ENCODE measurements at places on chromosomes 7 and 10.

- DNase-seq: no peak
Observed at GRCh38 chr7:76234931-76235441, 33.3 kb downstream of the SRRM3 start.

DNA sequence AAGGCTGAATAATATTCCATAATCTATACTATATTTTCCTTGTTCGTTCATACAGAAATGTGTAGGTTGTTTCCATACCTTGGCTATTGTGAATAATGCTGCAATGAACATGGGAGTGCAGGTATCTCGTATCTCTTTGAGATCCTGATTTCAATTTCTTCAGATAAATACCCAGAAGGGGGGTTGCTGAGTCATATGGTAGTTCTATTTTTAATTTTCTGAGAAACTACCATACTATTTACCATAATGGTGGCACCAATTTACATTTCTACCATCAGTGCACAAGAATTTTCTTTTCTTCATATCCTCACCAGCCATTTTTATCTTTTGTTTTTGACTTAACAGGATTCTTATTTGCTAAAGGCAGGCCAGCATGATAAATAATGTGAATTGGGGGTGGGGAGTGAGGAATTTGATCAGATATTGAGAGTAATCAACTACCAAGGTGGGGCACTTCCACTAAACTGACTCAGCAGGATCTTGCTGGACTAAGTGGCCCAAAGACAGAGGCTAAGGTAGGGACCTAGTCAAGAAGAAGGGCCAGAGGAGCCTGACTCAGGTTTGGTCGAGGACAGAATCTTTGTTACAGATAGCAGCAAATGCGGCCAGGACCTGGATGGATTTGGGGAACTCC lies 21.5 kb upstream of the CCSER2 start:
- no peak for DNase-seq

DNA sequence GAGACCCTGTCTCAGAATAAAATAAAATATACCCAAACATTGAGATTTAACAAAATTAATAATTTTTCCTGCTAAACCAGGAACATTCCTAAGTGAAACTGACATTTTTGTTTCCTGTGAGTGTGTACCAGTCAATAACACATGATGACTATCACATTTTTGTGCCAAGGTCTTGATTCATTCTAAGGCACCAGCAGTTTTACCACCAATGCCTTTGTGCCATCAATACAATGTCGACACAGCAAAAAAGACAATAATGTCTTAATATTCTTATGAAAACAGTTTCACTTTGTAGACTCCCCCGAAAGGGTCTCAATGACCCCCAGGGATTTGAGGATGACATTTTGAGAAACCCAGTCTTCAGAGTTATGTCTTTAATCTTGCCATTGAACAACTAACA lies 7.2 kb upstream of the CADPS2 start:
- DNase-seq: no peak

GRCh38 chr10:125004571-125005311 lies 62.8 kb downstream of the ZRANB1 start:
- peak; percentile 89 for DNase-seq

DNA sequence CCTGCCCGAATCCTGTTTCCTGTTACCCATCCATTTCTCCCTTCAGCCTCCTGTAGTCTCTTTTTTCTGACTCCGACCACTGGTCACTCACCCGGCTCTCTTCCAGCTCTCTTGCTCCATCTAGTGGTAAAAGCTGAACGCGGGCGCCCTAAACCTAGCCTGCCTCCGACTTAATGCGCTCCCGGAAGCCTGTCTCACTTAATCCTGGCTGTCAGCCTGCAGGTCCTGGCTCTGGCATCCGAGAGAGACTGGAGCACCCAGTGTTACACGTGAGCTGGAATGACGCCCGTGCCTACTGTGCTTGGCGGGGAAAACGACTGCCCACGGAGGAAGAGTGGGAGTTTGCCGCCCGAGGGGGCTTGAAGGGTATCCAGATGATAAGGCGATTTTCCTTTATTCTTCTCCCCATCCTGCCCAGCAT lies 10.3 kb downstream of the SUMF2 start:
- peak; percentile 86 for DNase-seq

GRCh38 chr7:108570146-108570755 lies 577 bp downstream of the DNAJB9 start:
- no peak for DNase-seq

GRCh38 chr10:98326621-98327027 lies 58.6 kb upstream of the LOXL4 start:
- DNase-seq: no peak

- no peak for DNase-seq
Observed at GRCh38 chr7:131327049-131327625, 539 bp upstream of the MKLN1 start.

DNA sequence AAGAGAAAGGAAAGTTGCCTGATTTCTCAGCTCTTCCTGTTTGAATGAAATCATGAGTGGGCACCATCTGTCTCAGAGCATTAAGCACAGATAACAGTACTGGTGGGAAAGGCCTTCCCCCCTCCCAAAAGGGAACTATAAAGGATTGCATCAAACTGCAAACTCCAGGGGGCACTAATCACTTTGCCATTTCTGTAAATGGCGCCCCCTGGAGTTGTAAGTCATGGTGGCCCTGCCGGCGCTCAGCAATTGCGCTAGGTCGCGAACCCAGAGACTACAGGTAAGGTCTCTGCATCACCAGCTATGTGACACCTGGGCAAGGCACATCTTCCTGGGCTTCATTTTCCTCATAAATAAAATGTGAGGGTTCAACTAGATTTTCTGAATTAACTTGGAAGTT lies 11.1 kb downstream of the LRRC4 start:
- DNase-seq: no peak

- DNase-seq: no peak
Observed at GRCh38 chr7:145718129-145718528, 398.5 kb upstream of the CNTNAP2 start.

- DNase-seq: no peak
Observed at GRCh38 chr7:103651593-103652377, 205.8 kb upstream of the SLC26A5 start.

DNA sequence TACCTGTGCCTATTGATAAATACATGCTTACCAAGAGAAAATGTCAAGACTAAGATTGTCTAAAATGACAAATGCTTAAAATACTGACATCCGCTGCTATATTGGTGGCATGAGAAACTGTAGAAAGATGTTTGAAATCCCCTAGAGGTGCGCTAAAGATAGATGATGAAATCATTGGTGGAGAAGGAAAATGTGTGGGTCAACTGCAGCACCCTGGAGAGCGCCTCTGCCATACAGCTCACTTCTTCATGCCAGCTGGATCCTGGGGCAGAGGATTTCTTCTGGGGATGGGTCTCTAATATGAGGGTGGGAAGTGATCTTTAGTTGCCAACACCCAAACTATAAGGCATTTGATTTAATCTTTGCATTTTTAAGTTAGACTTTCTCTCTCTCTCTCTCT lies 680.4 kb upstream of the POM121L12 start:
- DNase-seq: no peak

GRCh38 chr10:62083412-62084267 lies 182.1 kb downstream of the ARID5B start:
- no peak for DNase-seq

DNA sequence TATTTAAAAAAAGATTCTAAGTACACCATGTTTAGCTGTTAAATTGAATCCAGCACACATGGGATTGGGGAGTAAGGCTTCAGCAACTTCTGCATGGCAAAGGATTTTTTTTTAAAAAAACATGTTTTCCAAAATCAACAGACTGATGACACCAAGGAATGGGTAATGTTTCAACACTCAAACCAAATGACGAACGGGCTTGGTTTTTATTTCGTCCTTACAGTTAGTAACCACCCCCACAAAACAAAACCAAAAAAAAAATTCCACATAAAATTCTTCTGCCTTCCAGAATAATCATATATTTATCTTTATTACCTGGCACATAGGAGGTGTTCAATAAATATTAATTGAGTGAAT lies 45.7 kb downstream of the ICA1 start:
- no peak for DNase-seq

GRCh38 chr7:154804449-154804848 lies 198.5 kb downstream of the PAXIP1 start:
- DNase-seq: no peak

DNA sequence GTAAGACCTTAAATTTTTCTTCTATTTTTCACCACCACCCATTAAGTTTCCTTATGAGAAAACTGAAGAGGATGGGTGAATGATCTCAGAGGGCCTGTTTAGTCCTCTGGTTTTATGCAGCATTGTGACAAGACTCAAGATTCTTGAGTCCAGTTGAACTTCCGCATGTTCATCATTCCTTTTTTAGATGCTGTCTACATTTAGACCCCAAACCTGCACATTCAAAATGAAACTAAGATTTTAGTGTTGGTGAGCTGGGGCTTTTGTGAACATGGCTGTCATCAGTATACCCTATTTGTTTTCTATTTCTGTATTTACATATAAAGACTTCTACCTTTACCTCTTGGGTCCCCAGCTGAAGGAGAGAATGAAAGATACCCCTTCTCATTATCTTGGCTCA lies 31.1 kb downstream of the NET1 start:
- DNase-seq: no peak

- no peak for DNase-seq
Observed at GRCh38 chr7:134140889-134141867, 14.0 kb downstream of the LRGUK start.

GRCh38 chr10:30583778-30584415 lies 45.7 kb downstream of the LYZL2 start:
- no peak for DNase-seq

- no peak for DNase-seq
Observed at GRCh38 chr10:127337801-127338200, 141.4 kb upstream of the INSYN2A start.

DNA sequence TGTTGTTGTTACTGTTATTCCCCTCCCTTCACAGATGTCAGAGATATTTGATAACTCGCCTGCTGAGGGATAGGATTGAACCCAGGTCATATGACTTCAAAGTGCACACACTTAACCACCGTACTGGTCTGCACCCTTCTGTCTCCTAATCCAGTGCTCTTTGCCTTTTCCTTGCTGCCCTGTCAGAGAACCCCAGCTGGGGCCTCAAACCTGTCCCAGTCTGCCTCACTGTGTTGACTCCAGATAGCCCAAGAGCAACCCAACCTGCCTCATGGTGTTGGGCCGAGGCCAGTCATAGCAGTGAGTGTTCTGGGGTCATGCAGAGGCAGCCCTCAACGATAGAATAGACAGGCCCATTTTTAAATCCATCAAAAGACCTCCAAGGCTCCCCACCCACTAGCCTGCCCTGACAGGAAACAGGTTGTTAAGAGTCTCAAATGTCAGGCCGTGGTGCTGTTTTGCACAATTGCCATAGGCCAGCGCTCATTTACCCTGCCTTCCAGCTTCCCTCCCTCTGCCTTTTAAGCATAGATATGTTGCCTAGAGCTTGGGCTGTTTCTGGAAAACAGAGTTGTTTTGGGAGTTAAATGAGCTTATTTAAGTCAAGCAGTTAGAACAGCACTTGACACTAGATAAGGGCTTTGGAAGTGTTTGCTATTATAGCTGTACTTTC lies 37.0 kb upstream of the PDCD4 start:
- no peak for DNase-seq

DNA sequence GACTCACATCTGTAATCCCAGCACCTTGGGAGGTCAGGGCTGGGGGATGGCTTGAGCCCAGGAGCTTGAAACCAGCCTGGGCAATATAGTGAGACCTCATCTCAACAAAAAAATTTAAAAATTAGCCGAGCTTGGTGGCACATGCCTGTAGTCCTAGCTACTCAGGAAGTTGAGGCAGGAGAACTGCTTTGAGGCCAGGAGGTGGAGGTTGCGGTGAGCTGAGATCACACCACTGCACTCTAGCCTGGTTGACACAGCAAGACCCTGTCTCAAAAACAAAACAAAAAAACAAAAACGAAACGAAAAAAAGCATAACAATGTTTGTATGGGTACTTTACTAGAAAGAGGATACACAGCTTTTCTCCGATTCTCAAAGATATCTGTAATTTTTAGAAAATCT lies 31.8 kb downstream of the WNT16 start:
- no peak for DNase-seq

DNA sequence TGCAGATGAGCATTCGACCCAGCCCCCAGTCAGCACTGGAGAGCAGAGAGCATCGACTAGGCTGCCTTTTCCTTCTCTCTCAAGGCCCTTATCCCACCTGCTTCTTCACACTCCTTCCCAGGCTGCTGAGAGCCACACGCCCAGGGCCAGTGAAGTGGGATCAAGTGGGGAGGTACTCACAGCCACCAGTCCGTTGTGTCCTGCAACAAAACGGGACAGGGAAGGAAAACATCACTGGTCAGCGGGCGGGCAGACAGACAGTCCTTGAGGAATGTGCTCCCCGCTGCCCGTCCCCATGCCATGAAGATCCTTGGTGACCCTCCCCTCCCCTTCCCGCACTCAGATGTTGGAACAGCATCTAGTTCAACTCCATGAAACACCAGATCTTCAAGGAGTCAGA lies 4.2 kb downstream of the PYROXD2 start:
- DNase-seq: no peak

DNA sequence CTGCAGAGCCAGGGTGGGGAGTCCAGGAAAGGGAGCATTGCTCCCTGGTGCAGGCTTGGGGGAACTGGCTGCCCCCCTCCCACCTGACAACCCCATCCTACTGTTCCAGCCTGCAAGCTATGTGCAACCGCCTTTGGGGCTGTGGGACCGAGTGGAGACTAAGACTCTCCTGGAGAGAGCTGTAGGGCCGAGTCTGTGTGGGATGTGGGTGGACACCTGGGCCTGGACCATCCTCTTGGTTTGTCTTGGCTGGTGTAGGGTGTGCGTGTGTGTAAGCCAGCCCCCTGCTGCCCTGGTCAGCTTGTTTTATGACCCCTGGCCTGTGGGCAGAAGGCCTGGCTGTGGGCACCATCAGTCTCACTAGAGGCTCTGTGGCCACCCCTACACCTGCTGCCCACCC lies 1.6 kb upstream of the RAMP3 start:
- peak; percentile 56 for DNase-seq

DNA sequence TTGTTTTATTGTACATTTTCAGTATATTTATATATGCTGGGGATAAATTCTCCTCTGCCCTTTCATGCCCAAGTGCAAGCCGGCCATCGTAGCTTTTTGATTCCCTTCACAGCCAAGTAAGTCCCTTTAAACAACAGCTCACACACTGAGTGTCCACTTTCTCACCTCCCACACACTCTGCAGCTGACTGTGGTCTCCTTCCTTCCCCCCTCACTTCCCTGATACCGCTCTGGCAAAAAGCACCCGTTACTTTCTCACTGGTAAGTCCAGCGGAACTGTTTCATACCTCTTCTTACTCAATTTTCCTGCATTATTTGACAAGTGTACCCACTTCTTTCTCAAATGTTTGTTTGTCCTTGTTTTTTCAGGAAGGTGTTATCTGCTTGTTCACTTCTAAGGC lies 35.2 kb downstream of the MGAM start:
- no peak for DNase-seq

- peak; percentile 43 for DNase-seq
Observed at GRCh38 chr10:80528185-80528700, 9.5 kb upstream of the SH2D4B start.

- DNase-seq: no peak
Observed at GRCh38 chr10:133026726-133027395, 60.9 kb upstream of the ADGRA1 start.

DNA sequence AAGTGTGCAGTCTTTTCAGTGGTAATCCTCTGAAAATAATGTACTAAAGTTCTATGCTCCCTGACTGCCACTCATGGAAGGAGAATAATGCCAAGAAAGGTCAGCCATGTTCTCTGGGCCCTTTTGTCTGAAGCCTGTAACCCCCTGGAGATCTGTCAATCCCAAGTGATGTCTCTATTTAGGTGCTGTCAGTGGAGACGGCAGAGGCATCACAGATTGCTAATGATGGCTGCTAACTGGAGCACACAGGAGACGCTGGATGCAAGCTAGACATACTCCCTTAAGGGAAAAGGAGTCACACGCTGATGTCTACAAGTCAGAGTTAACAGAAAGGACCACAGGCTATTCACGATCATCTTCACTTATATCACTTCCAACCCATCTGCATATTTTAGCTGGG lies 118.8 kb downstream of the RSU1 start:
- DNase-seq: no peak
